ENCODE measurements at places on chromosomes 5 and 9.

- no peak for DNase-seq
Measured at GRCh38 chr5:170300361-170301013, 2.9 kb upstream of the LCP2 start.

GRCh38 chr9:129436751-129437625 is 183.9 kb downstream of the C9orf50 start:
- DNase-seq: peak; percentile 62

DNA sequence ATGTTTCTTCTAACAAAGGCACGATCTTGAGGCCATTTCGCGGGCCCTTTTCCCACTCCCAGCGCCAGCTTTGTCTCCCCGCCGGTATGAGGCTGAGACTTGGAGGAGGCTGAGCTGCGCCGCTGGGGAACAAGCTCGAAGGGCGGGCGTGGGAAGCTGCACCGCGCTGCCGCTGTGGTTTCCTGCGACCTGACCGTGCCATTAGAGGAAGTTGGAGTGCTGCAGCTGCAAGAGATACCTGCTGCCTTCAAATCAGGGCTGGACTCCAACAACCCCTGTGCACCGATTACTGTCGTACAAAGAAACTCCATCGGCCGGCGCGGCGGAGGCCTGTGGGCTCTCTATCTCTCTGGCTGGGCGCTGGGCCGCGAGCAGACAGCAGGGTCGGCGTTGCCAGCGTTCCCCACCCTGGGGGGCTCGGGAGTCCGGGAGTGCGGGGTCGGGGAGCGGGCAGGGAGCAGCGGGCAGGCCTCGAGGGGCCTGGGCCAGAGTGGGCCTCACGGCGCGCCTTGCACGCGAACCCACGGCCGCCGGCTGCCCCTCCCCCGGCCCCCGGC is 1.3 kb upstream of the ERBIN start:
- DNase-seq: peak; percentile 86

- no peak for DNase-seq
Measured at GRCh38 chr9:16143947-16144890, 591.4 kb downstream of the CCDC171 start.

DNA sequence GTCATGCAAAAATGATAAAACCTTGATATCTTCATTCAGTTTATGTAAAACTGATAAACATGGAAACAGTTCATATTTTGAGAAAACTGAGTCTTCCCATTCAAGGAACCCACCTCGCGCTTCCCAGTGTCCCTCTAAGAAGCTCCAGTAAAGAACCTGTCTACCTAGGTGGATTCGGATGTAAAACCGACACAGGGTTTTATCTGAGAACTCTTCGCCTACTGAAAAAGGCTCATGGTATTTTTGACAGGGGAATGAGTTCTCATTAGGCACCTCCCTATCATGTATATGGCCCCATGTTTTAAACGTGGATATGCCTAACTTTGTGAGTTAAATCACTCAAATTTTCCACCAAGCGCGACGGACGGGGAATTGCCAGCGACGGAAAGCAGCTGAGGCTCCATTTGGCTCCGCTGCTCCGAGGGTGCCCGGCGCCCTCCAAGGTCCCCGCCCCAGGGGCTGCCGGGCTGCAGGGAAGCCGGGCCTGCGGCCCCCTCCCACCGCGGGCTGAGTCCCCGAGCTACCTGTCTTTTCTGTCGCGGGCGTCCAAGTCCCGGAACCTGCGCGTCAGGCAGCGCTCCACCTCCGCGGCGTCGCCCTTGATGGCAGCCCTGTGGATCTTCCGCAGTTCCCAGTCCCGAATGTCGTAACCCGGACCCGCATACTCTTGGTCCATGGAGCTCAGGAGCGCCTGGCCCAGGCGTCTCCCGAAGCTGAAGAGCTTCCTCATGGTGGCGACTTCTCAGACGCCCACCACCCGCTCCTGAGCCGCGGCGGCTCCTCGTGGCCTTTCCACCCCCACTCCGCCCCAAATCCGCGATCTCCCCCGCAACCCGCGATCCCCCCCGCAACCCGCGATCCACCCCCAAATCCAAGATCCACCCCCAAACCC is 594 bp downstream of the ANKRD18A start:
- no peak for DNase-seq

DNA sequence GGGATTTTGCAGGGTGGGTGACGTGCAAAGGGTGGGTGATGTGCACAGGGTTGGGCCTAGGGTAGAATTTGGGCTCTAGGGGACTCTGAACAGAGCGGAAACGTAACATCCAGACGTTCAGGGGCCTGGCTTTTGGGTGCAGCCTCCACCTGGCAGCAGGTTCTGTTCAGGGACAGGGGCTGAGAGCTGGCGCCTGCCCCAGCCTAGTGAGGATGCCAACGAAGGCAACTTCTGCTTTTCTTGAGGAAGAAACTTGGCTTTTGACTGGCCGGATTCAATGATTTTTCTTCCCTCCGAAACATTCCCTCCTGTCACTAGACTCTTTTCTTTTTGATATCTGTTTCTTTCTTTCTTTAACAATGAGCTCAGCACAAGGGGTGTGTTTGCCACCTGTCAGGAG is 38.6 kb upstream of the SLC6A19 start:
- DNase-seq: no peak

DNA sequence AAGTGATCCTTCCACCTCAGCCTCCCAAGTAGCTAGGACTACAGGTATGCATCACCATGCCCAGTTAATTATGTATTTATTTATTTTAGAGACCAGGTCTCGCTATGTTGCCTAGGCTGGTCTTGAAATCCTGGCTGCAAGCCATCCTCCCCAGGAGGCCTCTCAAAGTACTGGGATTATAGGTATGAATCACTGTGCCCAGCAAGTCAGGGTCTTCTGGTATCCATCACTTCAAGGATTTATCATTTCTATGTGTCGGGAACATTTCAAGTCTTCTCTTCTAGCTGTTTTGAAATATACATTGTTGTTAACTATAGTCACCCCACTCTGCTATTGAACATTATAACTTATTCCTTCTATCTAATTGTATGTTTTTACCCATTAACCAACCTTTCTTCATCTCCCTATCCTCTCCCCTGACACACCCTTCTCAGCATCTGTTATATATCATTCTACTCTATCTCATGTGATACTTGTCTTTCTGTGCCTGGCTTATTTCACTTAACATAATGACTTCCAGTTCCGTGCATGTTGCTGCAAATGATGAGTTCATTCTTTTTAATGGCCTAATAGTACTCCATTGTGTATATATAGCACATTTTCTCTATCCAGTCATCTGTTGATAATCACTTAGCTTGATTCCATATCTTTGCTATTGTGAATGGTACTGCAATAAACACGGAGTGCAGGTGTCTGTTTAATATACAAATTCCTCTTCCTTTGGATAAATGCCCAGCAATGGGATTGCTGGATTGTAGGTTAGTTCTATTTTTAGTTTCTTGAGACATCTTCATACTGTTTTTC is 26.4 kb downstream of the UTP15 start:
- no peak for DNase-seq

DNA sequence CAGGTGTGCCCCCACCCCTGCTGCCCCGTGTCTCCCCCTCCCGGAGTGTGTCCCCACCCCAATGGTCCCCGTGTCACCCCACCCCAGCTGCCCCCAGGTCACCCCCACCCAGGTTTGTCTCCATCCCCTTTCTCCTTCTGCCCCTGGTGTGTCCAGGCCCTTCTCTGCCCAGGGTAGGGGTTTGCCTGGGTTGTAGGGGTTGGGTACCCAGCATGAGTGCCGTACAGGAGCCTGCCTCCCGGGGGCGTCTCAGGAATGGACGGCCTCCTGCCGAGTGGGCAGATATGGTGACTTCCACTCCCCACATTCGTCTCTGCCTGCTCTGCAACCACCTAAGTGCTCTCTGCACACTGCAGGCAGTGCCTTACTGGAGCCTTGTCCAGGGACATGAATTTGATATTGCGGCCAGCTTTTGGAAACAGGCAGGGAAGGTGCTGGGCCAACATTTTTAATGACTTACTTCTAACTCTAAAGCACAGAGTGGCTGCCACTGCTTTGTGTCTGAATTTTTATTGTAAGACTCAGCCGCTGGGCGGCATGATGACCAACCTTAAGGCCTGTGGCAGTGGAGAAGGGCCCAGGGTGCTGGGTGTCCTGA is 6.7 kb downstream of the LRRC14B start:
- peak; percentile 11 for DNase-seq

- peak; percentile 62 for DNase-seq
Measured at GRCh38 chr5:75668977-75669689, 48.1 kb downstream of the POC5 start.

DNA sequence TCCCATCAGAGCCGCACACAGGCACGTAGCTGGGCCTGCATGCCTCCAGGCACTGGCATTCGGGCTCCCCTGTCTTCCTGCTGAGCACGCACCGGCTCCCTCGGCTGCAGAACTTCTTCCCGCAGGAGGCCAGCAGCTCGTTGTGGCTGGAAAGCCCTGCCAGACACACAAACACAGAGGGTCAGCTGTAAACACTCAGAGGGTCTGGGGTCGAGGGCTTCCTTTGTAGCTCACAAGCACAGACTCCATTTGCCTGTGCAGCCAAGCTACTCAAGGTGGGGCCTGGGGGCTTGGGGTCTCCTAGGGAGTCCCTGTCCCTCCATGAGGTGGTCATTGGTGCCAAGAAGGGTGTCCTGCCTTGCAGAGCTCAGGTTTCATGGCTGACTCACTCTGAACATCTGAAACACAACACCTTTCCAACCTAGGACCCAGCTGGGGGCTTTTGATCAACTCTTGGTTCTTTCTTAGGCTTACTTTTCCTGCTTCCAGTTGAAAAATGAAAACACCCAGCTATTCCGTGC is 211.4 kb downstream of the FSTL4 start:
- no peak for DNase-seq

DNA sequence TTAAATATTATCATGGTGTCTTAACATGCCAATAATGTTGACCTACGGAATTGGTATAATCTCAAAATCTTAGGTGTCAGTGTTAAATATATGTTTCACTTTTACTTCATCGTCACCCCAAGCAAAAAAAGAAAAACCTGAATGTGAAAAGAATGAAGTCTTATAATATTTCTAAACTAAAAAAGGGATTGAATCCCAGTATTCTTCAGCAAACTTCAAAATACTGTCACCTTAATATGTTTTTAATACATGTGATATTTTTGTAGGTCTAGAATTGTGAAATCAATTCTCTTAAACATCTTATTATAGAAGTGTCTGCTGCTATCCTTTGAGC is 14.1 kb downstream of the UBE2D2 start:
- no peak for DNase-seq

DNA sequence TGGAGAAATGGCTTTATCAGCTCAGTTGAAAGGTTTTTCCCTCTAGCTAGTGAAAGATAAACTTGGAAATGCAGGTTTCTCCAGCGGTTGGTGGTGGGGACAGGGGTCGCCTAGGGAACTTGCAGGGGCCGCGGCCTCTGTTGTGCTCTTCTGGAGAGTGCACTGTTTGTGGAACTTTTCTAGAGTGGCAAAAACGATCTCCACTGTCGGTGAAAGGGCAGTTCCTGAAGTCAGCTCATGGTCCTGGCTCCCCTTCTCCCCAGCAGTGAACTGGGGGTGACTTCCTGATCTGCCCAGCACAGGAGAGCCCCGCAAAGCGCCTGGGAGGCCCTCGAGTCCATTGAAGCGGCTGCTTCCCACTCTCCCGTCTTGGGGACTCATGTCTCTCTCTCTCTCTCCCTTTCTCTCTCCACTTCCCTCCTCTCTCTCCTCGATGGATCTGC is 3.2 kb downstream of the IRX1 start:
- no peak for DNase-seq

DNA sequence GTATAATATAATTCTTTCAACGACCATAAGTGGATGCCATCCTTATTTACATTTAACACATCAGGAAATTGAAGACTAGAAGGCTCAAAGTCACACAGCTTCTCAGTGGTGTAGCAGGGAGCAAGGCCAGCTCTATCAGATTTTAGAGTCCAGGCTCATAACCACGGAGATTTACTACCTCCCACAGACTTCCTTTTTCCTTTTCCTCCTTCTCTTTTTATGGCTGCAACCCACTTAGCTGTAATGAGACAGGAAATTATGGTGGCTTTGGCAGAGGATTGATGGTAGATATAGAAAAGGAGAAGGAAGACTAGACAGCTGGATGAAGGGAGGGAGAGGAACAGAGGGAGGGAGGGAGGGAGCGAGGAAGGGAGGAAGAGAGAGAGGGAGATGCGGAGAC is 47.4 kb downstream of the SPEF2 start:
- DNase-seq: no peak

GRCh38 chr9:18012170-18012569 is 433.3 kb downstream of the SH3GL2 start:
- no peak for DNase-seq

GRCh38 chr9:101028346-101029314 is at the start of gene PLPPR1:
Gene PLPPR1 (plus strand): TSS chr9:101028727.
- peak; percentile 86 for DNase-seq

- DNase-seq: no peak
Measured at GRCh38 chr5:173967241-173967640, 21.7 kb upstream of the C5orf47 start.

GRCh38 chr5:179919487-179920060 is 11.9 kb upstream of the TBC1D9B start:
- no peak for DNase-seq

DNA sequence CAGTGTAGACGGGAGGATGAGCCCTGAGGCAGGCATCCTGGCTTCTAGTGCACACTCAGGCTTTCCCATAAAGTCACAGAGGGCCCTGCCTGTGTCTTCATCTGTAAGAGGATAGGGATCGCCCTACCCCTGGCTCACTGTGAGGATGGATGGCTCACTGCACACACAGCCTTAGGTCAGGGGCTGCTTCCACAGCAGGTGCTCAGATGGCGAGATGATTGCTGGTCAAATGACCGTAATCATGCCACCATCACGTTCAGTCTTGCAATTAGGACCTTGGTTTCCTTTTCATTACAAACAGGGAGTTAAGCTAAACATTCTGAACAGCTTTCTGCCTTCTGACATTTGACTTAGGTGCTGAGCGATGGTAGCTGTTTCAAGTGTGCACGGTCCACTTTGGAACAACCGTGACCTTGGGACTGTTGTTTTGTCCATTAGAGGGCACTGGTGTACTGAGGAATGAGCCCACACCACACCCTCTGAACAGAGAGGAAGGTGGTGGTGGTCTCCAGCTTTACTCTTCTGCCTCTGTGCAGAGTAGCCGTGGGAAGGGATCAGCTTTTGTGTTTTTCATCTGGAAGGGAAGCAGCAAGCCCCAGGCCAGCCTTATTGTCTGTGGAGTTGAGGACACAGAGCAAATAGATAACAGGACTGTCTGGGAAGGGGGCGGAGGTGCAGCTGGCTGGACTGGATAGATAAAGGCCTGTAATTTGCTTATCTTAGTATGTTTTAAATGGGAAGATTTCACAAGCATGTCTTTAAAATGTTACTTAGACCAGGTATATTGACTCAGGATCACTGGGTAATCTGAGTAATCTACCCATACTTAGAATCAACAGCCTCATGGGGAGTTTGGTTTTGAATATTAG is 183.1 kb downstream of the TRIO start:
- no peak for DNase-seq

DNA sequence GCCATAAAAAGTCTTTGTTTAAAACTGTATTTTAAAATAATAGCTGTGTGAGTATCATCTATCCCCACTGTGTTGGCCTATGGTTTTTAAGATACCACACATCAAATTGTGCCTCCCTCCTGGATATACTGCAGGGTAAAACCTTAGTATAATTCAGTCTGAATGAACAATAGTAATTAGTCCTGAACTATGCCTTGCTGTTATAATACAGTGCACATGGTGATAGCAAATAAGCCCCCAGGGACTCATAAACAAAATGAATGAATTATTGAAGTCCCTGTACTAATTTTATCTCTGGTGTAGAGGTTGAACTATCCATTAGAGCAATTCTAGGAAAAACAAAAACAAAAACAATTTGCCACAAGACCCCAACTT is 142.7 kb upstream of the ADAMTSL1 start:
- DNase-seq: no peak

- DNase-seq: peak; percentile 57
Measured at GRCh38 chr5:32710550-32711361, at the start of gene NPR3. Gene NPR3 (plus strand): TSS chr5:32711321. CDS start chr5:32711777, 456 bp downstream.

Measured in right hindlimb (tissue), 1 donor.